CD4-positive, alpha-beta memory T cell (primary cell): ENCODE measurements at places on chromosomes 5 and 9.

- DNase-seq, result no peak
These were observed 990.1 kb upstream of the C9orf72 start for GRCh38 chr9:28563291-28563934.

DNA sequence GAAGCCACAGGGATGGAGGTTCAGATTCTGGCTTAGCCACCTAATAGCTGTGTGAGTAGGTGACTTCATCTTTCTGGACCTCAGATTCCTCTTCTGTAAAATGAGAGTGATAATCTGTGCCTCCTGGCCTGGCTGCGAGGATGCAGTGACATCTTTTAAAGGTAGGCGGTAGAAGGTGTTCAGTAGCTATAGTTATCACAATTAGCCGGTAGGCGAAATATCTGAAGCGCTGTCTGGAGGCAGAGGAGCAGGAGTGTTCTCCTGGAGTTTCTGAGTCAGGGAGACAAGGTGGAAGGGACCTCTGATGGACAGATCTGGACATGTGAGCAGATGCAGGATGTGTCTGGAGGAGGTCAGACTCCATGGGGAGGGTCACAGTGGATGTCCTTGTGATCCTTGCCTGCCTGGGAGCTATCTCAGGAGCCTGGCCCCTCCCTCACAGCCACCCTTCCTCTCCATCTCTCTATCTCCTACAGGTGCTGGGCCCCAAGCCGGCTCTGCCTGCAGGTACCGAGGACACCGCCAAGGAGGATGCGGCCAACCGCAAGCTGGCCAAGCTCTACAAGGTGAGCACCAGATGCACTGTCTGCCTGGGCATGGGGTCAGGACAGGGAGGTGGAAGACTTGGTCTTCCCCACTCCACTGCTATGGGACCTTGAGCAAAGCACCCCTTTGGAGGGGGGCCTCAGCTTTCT lies 45.6 kb downstream of the GSN start:
- DNase-seq, result no peak

DNA sequence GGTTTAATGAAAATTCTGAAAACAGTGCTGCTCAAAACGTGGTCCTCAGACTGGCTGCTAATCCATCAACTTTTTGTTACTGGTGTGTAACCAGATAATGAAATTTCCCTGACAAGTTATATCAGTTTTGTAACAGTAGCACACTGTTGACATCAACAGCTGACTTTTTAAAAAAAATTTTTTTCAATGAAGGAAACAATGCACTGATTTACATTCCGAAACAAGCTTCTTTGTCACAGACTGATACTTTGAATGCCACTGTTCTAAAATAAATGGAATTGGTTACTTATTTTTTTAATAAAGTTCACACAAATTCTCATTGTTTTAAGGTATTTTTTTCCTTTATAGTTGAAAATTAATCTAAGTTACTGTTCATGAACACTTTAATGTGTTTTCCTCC lies 169.1 kb downstream of the NIPBL start:
- DNase-seq, result no peak

- DNase-seq, result no peak
These were observed 356.3 kb upstream of the SMARCA2 start for GRCh38 chr9:1658661-1659362.

- DNase-seq, result no peak
These were observed 8.9 kb downstream of the F2R start for GRCh38 chr5:76724871-76725270.

GRCh38 chr5:107670087-107670931 lies 428 bp downstream of the EFNA5 start:
- DNase-seq, result no peak

- peak; percentile 34 for DNase-seq
These were observed 29.6 kb downstream of the LHX2 start for GRCh38 chr9:124040935-124041816.

DNA sequence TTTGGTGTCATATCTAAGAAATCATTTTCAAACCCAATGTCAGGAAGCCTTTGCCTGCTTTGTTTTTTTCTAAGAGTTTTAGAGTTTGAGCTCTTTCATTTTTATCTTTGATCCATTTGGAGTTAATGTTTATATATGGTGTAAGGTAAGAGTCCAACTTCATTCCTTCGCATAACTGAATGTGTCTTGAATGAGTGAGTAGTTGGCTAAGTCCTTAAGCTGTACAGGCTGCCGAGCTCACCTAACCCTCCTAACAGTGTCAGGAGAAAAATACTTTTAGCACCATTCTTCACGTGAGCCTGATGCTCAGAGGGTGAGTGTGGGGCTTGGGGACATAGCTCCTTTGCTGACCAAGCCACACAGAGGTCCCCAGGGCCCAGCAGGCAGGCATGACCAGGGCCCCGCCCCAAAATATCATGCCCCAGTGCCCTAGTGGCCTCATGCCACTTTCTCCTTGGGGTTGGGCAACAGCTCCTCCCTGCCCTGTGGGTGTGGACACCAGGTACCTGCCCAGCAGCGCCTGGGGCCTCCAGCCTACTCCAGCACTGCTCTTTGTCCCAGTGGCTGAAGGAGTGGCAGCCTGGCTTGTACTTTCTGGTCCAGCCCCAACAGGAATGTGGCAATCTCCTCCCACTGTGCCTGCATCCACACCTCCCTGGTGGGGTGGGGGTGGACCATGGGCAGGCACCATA lies 17.2 kb downstream of the PPARGC1B start:
- no peak for DNase-seq

- no peak for DNase-seq
These were observed 407.7 kb upstream of the IRX1 start for GRCh38 chr5:3187771-3188425.

GRCh38 chr9:86034863-86035734 lies 64.3 kb downstream of the GOLM1 start:
- no peak for DNase-seq

- no peak for DNase-seq
These were observed 100.8 kb downstream of the CTNND2 start for GRCh38 chr5:11803436-11803835.

DNA sequence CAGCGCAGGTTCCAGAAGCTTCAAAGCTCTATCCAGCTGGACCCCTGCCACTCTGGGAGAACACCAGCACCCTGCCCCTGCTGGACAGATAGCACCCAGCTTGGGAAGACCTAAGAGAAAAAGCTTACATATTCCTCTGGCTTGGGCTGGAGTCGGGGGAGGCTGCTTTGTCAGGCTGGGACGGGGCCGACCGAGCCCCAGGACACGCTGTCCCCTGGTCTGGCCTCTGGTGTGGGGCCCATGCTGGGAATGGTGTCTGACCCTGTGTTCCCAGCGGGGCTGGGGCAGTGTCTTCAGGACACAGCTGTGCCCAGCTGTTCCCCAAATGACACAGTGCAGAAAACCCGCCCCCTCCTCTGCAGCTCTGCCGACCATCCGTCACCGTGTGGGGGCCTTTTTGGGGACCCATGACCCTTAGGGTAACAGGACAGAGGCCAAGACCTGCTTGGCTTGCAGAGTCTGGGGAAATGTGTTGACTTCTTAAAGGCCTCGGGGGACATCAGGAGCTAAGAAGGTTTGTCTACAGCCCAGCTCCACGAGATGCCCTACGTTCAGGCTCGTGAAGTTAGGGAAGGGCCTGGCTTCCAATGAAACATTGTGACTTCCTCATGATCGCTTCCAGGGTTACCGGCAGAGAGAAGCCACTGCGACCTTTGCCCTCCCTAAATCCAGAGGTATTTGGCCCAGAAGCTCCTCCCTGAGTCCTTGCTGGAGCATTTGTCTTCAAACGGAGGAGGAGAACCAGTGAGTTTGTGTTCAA lies 20.4 kb upstream of the SLC2A6 start:
- DNase-seq, result no peak

DNA sequence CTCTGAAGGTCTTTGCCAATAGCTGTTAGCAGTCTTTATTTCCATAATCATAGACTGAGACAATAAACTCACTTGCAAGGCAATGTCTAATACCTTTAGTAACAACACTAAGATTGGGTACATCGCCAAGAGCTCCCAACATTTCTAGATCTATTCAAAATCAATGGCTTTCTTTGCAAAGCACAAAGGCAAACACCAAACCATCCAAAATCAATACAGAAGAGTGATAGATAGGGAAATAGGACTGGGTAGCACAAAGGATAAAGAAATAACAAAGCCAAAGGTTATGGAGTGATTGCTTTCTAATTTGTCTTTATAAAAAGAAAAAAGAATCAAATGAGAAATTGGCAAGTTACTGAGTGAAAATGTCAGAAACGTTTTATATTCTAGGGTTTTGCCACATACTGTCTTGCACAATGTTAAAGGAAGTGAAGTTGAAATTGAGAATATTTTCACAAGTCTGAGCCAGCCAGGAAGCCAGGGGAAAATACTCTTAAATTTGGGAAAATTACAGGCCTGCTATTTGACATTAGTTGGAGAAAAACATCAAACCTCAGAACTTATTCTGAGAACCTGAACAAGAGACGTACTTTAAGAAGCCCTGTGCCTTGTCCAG lies 53.3 kb upstream of the LHFPL2 start:
- no peak for DNase-seq

- no peak for DNase-seq
These were observed 927.1 kb downstream of the NR2F1-AS1 start for GRCh38 chr5:92653730-92654461.
